ENCODE measurements at places on chromosomes 16 and 17.

DNA sequence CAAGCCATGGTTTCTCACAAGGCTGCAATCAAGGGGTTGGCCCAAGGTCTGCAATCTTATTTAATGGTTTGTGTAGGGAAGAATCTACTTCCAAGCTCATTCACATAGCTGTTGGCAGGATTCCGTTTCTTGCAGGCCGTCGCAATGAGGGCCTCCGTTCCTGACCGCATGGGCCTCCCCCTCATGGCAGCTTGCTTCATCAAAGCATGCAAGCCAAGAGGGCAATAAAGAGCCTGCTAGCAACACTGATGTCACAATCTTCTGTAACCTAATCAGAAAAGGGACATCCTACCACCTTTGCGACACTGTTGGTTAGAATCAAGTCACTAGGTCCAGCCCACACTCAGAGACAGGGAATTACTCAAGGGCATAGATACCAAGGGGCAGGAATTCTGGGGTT lies 95.5 kb downstream of the CCT6B start:
- no peak for DNase-seq

DNA sequence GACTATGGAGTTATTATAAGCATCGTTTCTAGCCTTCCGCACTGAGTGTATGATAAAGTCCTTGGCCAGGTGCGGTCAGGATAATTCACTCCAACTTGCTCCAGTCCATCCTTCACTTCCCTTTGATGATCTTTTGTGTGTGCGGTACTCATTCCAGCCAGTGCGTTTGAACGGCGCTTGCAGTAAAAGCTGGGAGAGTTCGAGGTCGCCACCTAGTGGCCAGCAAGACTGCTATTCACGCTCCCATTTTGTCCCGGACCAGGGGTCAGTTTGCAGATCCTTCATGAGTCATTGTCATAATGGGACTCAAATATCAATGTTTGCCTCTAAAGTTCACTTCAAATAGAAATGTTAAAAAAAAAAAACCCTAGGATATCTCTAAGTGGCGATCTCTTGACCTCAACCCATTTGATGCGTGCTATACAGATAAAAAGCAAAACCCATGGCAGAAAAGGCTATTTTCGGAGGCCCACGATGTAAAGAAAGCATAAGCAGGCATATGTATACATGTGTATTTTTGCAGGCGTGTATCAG lies 417.1 kb downstream of the TMEM114 start:
- DNase-seq = peak; percentile 91

GRCh38 chr17:46815474-46816353 lies 2.8 kb downstream of the WNT3 start:
- DNase-seq = no peak

DNA sequence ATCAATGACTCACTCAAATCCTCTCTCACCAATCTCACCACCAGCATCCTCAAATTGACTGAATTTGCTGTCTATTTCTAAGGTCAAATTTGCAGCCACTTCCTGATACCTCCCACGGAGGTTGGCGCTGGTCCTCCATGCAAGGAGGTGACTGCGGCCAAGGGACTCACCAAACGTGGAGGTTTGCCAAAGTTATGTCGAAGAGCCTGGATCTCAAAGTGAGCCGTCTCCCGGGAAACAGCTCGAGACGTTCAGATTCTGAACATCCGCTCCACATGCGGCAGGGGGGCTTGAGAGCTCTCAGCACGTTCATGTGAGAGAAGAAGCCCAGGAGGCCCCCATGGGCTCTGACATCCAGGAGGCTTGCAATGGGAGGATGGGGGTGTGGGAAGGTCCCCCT lies 22.6 kb downstream of the LGALS3BP start:
- no peak for DNase-seq

- DNase-seq = no peak
Measured at GRCh38 chr17:80424878-80425765, 10.2 kb downstream of the ENDOV start.

- DNase-seq = no peak
Measured at GRCh38 chr16:20676268-20676825, 21.1 kb downstream of the ACSM1 start.

DNA sequence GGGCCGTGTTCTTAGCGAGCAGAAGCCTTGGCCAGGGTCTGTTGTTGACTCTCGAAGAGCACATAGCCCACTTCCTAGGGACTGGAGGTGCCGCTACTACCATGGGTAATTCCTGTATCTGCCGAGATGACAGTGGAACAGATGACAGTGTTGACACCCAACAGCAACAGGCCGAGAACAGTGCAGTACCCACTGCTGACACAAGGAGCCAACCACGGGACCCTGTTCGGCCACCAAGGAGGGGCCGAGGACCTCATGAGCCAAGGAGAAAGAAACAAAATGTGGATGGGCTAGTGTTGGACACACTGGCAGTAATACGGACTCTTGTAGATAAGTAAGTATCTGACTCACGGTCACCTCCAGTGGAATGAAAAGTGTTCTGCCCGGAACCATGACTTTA lies 18.5 kb downstream of the RSPRY1 start:
- no peak for DNase-seq

DNA sequence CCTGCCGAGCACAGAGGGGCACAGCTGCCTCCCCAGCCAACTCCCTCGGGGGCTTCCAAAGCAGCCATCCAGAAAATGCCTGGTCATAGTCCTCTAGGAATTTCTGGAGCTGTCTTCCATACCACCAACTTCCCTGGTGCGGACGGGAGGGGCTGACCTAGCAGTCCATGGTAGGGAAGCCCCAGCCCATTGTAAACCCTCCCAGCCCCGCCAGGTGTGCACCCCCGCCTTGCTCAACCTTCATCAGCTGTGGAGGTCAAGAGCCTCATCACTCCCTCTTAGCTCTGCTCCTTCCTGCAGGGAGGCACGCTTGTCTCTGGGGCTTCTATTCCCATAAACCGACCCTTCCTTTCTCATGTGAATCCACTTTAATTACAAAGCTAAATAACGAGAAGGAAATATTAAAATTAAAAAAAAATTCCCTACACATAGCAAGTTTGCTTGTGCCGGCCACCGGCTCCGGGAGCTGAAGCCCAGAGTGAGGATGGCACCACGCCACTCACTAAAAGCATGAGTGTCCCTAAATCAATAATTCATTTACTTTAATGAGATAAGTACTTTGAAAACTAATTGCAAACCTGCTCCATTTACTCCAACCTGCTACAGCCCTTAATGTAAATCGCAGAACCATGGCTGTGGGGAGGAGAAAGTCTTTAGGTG lies 181.4 kb downstream of the ENGASE start:
- DNase-seq = no peak

- DNase-seq = peak; percentile 99
Measured at GRCh38 chr16:2531696-2532493, 687 bp upstream of the CEMP1 start.

DNA sequence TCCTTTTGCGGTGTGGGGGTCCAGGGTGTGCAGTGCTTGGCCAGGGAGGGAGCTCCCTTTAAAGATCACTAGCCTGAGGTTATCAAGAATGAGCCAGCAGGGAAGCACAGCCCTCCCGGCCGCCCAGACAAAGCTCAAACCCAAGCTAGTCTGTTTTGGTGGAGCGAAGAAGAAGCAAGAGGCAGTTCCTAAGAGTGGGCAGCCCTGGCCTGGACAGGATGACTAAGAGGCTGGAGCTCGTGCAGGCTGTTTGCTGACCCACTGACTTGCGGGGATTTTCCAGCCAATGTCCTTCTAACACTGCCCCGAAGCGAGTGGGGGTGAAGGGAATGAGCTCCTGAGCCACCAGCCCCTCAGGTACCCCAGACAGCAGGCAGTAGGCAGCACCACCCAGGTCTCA lies 134.4 kb downstream of the COPRS start:
- DNase-seq = no peak

GRCh38 chr16:65070831-65071432 lies 50.9 kb downstream of the CDH11 start:
- peak; percentile 83 for DNase-seq

GRCh38 chr17:37823996-37824395 lies 79.1 kb upstream of the HNF1B start:
- no peak for DNase-seq

DNA sequence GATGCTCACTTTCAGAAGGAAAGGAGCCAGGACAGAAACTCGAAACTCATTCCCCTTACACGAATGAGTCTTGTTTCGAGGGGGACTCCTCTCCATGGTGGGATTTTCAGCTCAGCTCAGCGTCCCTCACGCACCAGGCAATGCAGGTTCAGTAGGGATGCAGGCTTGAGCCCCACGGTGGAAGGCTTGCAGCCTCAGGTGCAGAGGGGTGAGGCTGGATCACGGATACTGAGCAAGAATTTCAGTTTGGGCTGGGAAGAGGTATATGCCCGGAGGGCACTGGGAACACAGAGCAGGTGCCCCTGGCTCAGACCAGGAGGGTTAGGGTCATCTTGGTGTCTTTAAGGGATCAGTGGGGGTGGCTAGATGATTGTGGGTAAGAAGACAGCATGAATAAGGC lies 344.9 kb upstream of the TNRC6C start:
- no peak for DNase-seq

GRCh38 chr17:27797390-27798091 lies 2.8 kb downstream of the NOS2 start:
- DNase-seq = peak; percentile 80

GRCh38 chr17:3976675-3977171 lies 12.5 kb upstream of the ATP2A3 start:
- no peak for DNase-seq

DNA sequence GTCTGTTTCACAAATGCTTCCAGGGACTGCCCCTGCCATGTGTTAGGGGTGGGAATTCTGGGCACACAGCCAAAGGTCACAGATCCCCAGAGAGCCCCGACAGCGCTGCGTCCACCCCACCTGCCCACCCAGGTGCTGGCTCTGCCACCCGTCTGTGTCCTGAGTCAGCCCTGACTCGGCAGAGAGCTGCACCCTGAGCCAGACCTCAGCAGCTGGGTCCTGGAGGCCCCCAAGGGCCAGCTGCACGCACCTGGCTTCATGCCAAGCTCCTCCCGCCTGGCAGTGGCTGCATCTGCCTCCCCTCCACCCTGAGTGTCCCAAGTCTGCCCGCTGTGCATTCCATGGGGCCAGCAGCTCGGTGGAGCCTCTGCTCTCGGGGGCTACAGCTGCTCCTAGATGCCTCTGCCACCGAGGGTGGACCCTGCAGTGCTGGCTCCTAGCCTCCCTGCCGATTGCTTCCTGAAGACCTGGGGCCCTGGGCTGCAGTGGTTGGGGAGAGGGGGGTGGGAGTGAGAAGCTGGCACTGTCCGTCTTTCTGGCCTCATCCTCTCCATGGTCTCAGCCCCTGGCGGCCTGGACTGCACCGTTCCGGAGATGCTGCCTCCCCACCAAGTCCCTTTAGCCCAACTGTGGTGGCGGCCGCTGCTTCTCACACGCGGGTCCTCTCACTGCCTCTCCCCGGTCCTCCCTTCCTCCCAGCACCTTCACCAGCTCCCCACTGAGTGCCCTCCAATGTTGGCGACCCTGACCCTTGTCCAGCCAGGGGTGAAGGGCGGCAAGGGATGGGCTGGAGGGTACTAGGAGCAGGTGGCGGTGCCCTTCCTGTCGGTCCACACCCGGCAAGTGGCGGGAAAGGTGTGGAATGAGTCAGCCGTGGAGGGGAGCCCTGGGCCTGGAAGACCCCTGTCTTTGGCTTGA lies 3.0 kb downstream of the SECTM1 start:
- peak; percentile 86 for DNase-seq

GRCh38 chr16:11393861-11394592 lies 48.8 kb downstream of the RMI2 start:
- DNase-seq = peak; percentile 2

- DNase-seq = no peak
Measured at GRCh38 chr16:58378401-58378800, 13.9 kb upstream of the GINS3 start.

DNA sequence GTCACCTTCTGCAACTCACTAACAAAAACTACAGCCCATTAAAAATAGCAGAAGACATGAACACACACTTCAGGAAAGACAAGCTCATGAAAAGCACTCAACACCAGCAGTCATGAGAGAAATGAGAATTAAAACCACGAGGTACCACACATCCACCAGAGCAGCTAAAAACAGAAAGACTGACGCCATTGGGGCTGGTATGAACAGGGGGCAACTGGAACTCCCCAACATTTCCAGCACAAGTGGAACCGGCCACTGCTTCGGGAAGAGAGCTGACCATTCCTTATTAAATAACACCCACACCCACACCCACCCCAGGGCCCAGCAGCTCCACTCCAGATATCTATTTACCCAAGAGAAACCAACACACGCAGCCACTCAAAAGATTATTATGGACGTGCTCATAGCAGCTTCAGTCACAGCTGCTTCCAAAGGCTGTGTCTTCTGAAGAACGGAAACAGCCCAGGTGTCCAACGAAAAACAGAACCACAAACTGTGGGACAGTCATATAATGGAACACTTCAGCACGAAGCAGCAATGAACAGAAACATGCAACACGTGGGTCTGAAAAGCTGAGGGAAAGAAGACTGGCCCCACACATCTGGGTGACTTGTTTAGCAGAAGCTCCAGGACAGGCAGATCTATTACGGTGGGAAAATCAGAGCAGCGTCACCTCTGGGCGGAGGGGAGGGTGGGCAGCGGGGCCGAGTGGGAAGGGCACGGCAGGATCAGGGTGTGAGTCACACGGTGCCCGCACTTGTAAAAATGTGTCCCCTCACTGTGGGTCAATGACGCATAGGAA lies 41.1 kb downstream of the KLHDC4 start:
- no peak for DNase-seq

- no peak for DNase-seq
Measured at GRCh38 chr16:17471719-17472461, 1.1 kb upstream of the XYLT1 start.

GRCh38 chr16:15874745-15875314 lies 13.6 kb downstream of the CEP20 start:
- peak; percentile 77 for DNase-seq

DNA sequence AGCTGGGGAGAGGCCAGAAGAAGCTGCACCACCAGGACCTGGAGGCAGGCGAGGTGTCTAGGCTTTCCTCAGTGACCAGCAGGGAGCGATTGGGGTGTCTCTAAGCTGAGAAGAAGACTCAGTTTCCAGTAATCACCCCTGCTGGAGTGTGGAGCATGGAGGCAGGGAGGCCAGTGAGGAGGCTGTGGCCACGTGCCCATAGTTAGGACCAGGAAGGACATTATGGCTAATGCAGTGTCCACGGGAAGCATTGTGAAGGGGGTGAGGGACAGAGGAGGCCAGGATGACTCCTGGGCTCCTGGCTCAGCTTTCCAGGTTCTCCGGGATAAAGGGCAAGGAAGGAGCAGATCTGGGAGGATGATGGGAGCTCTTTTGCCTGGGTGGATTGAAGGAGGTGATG lies 5.7 kb downstream of the KRT13 start:
- DNase-seq = no peak

GRCh38 chr17:44602390-44602789 lies 45.1 kb downstream of the FZD2 start:
- DNase-seq = no peak

- peak; percentile 91 for DNase-seq
Measured at GRCh38 chr17:48724251-48725003, 1.4 kb downstream of the PRAC2 start.

- no peak for DNase-seq
Measured at GRCh38 chr16:10939649-10940234, 2.5 kb downstream of the DEXI start.

Measured in hepatocyte (in vitro differentiated cells).